ENCODE measurements at places on chromosomes 6 and 20.
A peak's percentile ranks its signal among the peaks of the same experiment; 100 is the strongest.

DNA sequence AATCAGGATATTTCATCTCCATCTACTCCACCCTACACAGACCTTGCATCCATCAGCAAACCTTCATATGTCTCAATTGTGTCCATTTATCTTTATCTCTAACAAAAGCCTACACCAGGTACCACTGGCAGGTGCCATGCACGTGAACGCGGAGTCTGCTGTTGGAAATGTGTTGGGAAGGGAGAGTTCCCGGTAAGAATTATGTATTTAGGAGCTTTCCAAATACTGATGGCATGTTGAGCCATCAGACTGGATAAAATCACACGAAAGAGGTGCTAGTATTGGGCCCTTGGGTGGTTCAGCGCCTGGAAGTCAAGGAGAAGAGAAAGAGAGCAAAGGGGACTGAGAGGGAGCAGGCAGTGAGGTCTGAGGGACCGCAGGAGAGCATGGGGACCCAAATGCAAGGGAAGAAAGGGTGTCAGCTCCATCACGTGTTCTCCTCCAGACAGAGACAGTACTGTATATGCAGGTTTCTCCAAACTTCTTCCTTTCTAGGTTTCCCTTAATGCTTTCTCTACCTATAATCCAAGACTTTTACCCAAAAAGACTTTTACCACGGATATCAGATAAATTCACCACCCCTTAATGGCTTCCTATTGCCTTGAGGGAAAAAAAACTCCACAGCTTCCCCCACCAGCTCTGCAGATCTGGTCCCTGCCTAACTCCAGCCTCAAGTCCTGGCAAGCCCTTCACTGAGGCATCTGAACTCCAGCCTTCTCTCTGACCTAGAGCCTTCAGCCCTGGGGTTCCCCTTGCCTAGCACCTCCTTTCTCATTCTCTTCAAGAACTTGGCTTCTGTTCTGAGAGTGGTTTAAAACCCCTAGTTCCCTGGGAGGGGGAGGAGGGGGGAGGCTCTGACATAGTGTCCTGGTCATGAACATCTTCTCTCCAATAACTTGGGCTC is 4.8 kb upstream of the ZNF217 start:
- no peak for DNase-seq

GRCh38 chr20:36115925-36116324 is 38.6 kb upstream of the EPB41L1 start:
- DNase-seq, result no peak

GRCh38 chr20:11076434-11077105 is 402.8 kb upstream of the JAG1 start:
- DNase-seq, result no peak

DNA sequence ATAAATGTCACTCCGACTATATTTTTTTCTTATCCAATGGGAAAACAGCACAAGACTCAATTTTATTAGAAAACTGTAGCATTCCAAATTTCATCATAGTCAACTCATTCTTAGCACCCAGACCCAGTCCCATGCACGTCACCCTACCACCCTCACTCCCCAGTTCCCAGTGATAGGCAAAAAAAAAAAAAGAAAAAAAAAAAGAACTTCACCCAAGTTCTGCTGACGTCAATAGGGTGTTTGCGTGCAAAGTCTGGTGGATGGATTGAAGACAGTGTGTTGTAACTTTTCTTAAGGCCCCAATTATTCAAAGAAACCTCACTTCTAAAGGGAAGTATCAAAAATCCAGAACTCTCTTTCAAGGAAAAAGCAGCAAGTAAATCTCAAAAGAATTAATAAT is 213.9 kb upstream of the PRDM1 start:
- no peak for DNase-seq

- DNase-seq, result no peak
Observed at GRCh38 chr6:68726337-68726736, 91.3 kb downstream of the ADGRB3 start.

- no peak for DNase-seq
Observed at GRCh38 chr20:59645761-59646171, 41.4 kb downstream of the PHACTR3 start.

- no peak for DNase-seq
Observed at GRCh38 chr6:122621638-122622037, 11.4 kb downstream of the PKIB start.

DNA sequence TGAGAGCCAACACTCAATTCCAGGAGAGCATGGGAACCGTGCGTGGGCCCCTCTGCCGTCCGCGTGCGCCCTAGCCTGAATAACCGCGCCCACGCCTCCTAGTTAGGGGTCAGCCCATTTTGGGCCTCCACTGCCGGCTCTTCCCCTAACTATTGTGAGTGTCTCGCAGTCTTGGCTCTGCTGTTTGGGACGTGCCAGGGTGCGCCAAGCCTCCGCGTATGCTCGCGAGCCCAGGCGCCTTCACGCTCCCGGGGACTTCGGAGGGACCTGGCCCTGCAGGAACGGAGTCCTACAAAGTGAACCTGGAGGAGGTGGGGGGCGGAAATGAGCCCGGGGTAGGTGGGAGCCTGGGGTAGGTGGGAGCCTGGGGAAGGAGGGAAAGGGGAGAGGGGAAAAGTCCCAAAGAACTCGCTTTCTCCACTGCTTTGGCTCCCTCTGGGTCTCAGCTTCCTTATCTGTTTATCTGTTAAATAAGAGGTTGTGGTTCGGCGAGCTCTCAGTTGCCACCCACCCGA is 873 bp upstream of the GCM2 start:
- DNase-seq, result no peak

DNA sequence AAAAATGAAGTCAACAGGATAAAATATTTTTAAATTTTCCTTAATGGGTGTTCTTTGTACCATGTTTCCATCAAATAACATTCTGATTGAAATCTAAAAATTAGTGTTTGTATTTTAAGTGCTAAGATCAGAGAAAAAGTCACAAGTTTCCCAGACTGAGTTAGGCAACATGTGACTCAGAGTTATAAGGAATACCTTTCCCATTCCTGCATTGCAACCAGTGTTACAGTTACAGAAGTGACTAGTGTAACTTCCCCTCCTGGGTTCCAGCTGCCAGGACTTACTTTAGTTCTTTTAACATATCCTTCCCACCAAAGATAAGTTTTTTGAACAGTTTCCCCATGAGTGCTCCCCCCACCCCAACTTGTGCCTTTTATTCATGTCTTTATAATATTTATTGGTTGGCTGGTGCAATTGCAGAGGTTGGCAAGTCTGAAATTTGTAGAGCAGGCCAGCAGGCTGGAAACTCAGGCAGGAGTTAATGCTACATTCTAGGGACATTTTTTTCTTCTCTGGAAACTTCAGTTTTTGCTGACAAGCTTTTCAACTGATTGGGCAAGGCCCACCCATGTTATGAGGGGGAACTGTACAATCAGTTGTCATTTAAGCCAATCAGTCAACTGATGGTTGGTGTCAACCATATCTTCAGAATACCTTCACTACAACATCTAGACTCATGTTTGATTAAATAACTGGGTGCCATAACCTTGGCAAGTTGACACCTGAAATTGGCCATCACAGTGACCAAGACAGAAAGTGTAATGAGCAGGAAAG is 22.9 kb upstream of the ESR1 start:
- no peak for DNase-seq

DNA sequence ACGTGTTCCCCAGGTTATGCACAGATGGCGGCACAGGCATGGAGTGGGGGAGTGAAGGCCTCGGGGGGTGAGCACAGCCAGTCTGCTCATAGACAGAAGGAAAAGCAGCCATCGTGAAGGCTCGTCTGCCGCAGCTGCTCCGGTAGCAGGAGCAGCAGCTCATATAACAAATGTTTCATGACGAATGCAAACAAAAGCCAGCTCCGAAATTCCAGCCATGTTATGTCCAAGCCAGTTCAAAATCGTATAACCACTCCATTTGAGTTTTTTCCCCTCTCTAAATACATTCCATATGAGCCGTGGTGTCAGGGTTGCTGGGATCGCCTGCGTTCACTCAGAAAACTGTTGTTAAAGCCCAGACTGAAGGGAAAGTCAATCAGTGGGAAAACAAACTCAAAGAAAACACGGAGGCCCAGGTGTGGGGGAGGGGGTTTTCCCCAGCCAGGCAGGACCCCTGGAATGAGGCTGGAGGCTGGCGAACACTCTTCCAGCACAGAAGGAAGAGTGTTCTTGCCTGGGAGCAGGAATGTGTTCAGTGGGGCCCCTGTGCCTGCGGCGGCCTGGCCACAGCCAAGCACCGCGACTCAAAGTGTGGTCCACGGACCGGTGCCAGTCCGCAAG is 280.4 kb upstream of the TAB2 start:
- DNase-seq, result no peak

- DNase-seq, result peak; percentile 65
Observed at GRCh38 chr6:166244353-166245045, 63.7 kb downstream of the PRR18 start.

- DNase-seq, result no peak
Observed at GRCh38 chr20:32976746-32977145, 27.5 kb downstream of the SUN5 start.

DNA sequence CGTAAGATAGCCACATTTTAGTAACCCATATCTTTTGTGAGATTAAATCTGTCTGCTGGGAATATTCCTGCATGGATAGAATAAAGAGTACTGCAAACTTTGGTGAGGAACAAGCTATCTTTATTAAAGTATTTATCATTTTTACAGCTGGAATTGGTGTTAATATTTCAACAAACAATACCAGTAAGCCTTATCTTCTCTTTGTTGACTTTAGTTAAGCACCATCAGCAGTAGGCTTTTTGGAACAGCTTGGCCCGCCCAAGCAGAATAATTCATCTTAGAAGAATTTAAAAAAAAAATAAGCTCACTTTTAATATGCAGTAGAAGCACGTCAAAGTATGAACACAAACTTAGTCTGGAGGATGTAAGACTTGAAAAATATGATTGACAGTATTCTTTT is 917.8 kb upstream of the ADGRB3 start:
- no peak for DNase-seq

- DNase-seq, result peak; percentile 21
Observed at GRCh38 chr20:53413186-53413631, 180.4 kb downstream of the ZNF217 start.

- no peak for DNase-seq
Observed at GRCh38 chr6:107419733-107420132, 39.6 kb downstream of the PDSS2 start.

DNA sequence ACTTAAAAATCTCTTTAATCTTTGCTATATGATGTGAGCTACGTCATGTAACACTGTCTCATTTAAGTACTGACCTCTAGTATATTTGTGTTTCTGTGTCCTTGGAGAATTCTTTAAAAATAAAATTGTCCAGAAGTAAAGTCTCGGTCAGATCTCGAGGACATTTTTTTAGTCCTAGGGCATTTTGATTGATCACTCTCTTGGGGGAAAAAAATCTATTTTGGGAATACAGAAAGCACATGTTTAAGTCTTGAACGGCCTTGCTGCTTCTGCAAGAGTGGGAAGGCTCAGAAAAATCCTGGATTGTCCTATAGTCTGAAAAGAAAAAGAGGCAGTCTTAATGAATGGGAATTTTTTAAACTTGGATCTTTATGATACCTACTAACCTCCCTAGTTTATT is 234.3 kb downstream of the UTRN start:
- no peak for DNase-seq

GRCh38 chr6:15503346-15503680 is 159.5 kb downstream of the DTNBP1 start:
- no peak for DNase-seq

GRCh38 chr6:32355018-32355417 is 16.7 kb downstream of the TSBP1 start:
- no peak for DNase-seq

DNA sequence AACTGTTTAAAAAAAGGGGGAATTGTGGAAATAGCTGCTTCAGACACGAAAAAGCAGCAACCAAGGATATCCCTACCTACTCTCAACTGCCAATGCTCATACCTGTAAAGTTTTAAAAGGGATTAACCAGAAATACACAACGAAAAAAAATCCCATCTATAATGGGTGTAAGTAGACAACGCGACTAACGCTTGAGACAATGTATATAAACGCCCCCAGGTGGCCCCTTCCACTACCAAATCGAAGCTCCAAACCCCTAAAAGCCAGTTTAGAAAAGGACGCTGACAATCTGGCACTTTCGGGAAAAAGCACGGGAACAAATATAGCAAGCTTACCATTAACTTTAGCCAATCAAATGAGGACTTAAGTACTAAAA is 94.5 kb upstream of the BTN3A2 start:
- no peak for DNase-seq

GRCh38 chr6:170162775-170163404 is 128.0 kb downstream of the DLL1 start:
- no peak for DNase-seq

DNA sequence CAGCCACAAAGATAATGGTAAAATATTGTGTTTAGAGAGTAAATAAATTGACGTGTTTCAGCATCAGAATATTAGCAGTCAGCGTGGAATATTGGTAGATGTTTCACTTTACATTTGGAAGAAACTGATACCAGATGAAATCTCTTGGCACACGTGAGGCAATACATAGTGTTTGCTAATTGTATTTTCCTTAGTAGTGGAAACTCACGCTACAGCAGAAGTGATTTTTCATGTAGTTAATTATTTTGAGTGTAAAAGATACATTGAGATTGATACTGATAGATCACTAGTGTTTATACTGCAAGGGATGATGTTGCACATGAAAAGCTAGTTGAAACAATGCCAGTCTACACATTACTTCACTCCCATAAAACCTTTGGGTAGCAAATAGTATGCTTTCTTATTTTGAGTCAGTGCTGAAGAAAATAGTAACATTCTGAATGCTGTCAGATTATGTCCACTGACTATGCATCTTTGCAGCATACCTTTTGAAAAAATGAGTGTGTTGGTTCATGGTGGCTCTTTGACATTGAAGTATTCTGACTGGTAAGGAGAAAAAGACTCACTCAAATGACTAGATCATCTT is 59.3 kb downstream of the CD2AP start:
- DNase-seq, result no peak

GRCh38 chr6:8760951-8761350 is 325.6 kb upstream of the SLC35B3 start:
- no peak for DNase-seq

GRCh38 chr6:133641104-133641503 is 247.8 kb upstream of the TCF21 start:
- DNase-seq, result no peak

GRCh38 chr6:119938752-119939151 is 589.2 kb upstream of the MAN1A1 start:
- no peak for DNase-seq

- no peak for DNase-seq
Observed at GRCh38 chr6:107689951-107690642, 134.0 kb downstream of the SCML4 start.

DNA sequence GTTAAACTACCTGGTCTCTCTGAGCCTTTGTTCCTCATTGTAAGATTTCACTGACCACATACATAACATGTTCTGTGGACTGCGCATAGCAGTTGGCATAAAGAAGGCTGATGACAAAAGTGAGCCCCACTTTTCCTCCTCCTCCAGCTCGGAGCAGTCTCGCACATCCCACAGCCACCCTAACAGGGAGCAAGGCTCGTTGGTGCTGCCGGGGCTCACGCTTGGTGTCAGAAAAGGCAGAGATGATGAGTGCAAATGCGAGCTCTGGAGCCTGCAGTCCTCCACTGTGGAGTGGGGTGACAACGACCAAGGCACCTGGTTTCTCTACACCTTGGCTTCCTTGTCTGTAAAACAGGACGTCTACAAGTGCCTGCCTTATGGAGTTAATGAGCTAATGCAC is 9.7 kb downstream of the TGM3 start:
- DNase-seq, result no peak

Data from T-helper 1 cell (primary cell).